ENCODE measurements at places on chromosomes 16 and 17.

DNA sequence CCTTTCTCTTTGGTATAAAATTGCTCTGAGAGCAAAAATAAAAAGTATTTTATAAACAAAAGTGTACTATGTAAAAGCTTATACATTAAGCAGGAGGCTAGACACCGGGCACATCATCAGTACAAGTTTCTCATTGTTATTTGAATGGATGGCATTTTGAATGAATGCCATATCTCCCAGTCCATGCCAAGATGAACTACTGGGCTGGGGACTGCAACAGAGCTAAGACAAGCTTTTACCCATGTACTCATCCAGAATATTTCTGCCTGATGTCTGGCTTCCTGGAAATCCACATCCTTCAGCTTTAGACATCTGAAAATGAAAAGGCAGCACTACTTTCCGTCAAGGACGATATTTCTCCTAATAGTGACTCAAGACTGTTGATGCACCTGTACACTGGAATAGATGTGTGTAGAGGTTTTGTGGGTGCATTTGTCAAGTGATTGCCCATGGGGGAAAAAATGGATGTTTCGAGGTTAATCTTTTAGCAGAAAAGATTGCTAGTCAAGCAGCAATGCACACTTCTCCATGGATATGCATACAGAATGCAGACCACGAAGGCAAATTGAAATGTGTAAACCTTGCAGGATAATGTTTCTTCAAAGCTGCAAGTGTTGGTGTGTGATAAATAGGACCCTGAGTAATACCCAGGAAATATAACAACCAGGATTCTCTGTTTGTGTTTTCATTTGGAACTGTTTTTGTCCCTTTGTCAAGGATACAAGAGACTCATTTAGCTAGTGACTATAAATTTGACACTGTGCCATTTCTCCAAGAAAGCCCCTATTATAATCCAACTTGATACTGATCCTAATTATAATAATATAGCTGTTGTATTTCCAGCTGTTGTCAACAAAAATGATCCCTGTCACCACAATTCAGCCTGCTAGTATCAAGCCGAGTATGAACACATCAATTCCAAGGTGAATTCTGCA, 173.8 kb downstream of the CDH8 start:
- no peak for DNase-seq

DNA sequence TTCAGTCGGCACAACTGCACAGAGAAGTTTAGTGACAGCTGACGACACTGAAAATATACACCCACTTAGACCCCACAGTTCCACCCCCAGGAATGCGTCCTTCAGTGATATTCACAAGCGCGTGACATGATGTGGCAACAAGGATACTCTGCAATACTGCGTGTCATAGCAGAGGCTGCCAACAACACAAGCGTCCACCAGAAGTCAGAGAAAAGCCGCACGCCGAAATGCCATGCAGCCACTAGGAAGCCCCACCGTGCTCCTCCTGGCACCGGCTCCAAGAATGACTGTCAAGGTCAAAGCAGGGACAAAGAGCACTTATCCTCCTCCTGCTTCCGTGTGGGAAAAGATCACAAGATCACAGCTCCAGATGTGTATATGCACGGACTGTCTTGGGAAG, 3.5 kb downstream of the ATP2A3 start:
- peak; percentile 58 for DNase-seq

GRCh38 chr16:56669005-56669839, at the start of gene MT1H:
Gene MT1H, plus strand, starts transcription at chr16:56669814. Its CDS starts 71 bp downstream, at chr16:56669885.
- DNase-seq, result no peak

- DNase-seq, result peak; percentile 58
These were observed 1.4 kb upstream of the VAMP2 start for GRCh38 chr17:8163978-8164814.

GRCh38 chr16:25426829-25427228, 169.2 kb upstream of the ZKSCAN2 start:
- DNase-seq, result no peak

- no peak for DNase-seq
These were observed 14.2 kb upstream of the CD300A start for GRCh38 chr17:74452033-74452840.

DNA sequence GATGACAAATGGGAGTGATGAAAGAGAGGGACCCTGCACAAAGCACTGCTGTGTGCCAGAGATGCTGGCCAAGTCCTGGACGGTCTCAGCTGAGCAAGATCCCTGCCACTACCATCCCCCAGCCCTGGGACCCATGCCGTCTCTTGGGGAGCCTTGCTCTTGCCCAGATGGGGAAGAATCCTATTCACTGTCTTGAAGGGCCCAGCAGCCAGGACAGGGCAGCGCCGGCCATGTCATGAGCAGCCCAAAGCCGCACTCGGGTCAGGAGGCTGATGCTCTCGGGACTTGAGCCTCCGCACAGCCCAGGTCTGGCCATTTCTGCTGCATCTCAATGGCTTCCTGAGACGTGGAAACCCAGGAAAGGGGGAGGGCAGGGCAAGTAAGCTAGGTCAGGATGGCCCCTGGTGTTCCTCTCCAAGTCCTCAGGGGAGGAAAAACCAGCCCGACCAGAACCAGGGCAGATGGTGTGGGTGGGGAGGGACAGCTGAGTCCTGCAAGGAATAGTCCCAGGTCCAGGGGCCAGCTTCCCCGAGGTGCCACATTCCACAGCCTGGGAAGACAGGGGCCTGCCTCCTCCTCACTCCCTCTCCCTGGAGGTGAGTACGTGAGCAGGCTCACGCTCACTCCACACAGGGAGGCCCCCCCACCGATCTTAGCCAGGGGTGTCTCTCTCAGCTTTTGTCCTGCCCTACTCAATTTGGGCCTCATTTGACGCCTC, 7.8 kb upstream of the KRT19 start:
- no peak for DNase-seq

DNA sequence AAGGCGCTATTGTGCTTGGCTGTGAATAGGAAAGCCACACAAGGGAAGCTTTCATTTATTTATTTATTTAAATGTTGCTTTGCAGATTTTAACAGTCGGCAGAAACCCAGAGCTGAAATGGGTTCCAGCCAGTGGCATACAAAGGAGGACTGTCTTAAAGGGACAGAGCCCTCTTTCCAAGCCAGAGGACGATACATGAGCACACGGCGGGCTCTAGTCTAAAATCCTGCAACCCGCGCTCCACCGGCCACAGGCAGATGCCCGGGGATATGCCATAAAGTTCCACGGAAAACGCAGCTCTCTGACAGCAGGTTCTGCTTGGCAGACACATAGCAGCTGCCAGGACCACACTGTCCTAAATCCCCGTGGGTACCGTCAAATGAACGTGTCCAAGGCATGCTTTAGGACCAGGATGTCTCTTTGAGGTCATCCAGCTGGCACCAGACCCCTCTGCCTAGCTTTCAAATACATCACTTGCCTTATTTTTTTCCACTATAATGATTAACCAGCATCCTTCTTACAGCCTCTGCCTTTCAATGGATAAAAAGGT, 64.6 kb downstream of the CYTH1 start:
- DNase-seq, result peak; percentile 63

DNA sequence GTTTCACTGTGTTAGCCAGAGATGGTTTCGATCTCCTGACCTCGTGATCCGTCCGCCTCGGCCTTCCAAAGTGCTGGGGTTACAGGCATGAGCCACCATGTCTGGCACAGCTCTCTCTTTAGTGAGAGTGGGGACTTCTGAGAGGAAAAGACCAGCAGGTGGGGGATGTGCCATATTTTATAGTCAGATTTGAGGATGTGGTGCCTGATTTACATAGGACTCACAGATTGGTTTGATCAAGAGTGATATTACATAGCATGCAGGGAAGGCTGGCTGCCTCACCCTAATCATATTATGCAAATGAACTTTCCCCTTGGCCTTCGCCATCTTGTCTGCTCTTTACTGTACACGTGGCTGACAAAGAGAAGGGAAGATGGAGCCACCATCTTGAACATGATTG, 28.1 kb upstream of the MAPK3 start:
- no peak for DNase-seq

- no peak for DNase-seq
These were observed 121.2 kb downstream of the RPTOR start for GRCh38 chr17:80665792-80666191.

DNA sequence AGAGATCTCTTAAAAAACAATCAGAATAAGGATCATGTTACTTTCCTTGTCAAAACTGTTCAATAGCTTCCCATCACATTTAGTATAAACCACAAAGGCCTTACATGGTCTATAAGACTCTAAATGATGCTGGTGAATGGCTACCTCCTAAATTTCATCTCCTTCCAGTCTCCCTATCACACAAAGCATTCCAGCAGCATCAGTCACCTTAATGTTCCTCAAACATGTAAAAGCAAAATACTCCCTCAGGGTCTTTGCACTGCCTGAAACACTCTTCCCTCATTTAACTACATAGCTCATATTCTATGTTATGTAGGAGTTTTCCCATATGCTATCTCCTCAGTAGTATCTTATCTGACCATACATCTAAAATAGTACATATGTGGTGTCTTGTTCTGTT, 53.5 kb upstream of the INTS2 start:
- DNase-seq, result no peak

- peak; percentile 33 for DNase-seq
These were observed 21.3 kb downstream of the ZCCHC14 start for GRCh38 chr16:87471278-87472141.

GRCh38 chr17:73833775-73834488, 189.7 kb upstream of the SDK2 start:
- no peak for DNase-seq

GRCh38 chr17:11177340-11177739, 63.7 kb upstream of the SHISA6 start:
- no peak for DNase-seq

GRCh38 chr17:10614536-10615155, 42.5 kb downstream of the MYH3 start:
- DNase-seq, result peak; percentile 78

- no peak for DNase-seq
These were observed 13.6 kb downstream of the G6PC3 start for GRCh38 chr17:44084131-44084538.

- no peak for DNase-seq
These were observed 5.9 kb downstream of the FOXJ1 start for GRCh38 chr17:76134911-76135809.

- no peak for DNase-seq
These were observed 225.5 kb downstream of the SOX9 start for GRCh38 chr17:72346306-72346705.

DNA sequence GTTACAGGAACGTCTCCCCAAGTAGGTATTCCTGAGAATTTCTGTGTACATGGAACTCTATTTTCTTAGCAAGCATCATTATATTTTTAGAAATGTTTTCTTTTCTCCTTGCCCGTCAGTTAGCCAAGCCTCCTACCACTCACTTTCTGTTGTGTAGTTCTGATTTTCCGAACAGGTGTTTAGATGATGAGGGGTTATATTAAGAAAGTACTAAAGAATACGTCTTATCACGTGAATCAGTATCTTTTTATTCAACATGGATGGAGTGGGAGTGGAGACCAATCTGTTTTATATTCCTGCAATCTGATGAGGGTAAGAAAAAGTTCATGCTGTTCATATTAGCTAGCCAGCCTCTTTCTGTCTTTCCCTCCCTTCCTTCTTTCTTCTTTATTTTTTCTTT, 29.4 kb downstream of the MSI2 start:
- no peak for DNase-seq

- DNase-seq, result peak; percentile 65
These were observed 78.3 kb downstream of the RPA1 start for GRCh38 chr17:1907909-1908698.

- DNase-seq, result no peak
These were observed 390.2 kb downstream of the SEC14L1 start for GRCh38 chr17:77531002-77531401.

DNA sequence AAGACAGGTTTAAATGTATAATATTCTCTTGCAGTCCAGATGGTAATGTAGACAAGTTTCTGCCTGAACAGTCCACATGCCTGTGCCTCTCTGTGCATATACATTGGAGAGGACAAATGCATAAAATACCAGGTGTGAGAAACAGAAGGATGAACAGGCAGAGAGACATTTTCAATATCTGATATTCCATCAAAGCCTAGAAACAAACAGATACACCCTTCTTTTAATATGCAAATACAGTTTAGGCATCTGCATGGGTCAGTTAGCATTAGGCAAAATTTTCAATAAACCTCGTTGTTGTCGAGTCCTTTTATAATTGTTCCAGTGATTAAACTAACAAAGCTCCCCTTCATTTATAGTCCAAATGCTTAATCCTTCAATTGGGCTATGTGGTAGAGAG, 897 bp downstream of the OMG start:
- DNase-seq, result no peak

DNA sequence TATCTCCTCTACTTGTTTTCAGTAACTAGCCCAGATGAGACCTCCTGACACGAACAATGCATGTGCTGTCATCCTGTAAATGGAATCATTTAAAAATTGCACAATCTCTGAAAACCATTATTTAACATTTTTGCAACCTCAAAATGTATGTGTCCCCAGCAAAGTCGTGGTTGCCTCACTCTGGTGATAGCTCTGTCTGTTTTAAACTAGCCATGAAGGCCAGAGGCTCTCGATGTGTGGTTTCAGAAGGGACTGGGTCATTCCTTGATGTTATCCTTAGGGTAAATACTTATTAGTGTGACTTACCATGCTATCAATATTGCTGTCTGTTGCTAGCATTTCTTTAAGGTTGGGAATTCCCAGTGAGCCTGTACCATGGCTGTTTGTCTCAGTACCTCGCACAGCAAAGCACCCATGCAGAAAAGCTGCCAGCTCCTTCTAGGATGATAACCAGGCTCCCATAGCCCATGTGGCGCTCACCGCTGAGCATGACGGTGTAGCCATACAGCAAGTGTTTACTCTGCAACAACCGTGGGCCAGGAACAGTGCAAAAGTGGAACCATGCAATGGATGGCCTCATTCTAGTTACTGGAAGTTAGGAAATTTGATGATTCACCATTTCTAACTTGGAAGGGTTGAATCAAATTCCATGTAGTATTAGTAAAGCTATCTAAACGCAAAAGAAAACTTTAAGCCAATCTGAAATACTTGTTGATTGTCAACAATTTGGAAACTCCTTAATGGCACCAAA, 2.9 kb upstream of the PGS1 start:
- DNase-seq, result peak; percentile 80

GRCh38 chr16:19909750-19910322, 25.2 kb upstream of the GPRC5B start:
- DNase-seq, result no peak

DNA sequence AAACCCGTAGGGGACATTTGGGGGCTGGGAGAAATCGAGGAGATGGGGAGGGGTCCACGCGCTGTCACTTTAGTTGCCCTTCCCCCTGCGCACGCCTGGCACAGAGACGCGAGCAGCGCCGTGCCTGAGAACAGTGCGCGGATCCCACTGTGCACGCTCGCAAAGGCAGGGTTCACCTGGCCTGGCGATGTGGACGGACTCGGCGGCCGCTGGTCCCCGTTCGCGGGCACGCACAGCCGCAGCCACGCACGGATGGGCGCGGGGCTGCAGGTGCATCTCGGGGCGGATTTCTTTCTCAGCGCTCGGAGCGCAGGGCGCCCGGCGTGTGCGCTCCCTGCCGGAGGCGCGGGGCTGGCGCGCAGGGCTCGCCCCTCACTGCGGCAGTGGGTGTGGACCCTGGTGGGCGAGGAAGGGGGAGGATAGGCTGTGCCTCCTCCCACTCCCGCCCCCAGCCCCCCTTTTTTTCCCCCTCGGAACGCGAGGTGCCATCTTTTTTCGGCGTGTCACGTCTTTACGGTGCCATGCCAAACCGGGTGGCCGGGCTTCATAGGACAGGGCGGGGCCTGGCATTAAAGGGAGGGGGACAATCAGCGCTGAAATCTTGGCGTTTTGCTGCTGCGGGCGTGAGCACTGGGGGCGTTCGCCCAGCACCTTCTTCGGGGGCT, 1.1 kb downstream of the MAPT start:
- no peak for DNase-seq
